ENCODE measurements at places on chromosomes 12 and 14.

DNA sequence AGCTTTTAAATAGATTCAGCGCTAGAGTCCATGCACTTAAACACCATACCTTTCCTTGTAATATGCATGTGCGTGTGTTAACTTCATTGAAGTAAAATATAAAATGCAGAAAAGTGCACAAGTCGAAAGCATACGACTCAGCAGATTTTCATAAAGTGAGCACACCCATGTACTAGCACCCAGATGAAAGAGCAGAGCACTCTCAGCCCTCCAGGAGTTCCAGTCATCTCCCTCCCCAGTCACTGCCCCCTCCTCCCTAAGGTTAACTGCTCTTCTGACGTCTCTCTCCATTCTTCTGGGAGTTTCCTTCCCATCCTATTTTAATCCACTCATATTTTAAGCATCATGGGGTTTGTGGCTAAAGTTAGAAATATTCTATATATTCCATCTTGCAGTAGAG lies 20.2 kb downstream of the RDH12 start:
- no peak for DNase-seq

- peak; percentile 56 for DNase-seq
Measured at GRCh38 chr12:89160716-89161123, 191.6 kb downstream of the DUSP6 start.

DNA sequence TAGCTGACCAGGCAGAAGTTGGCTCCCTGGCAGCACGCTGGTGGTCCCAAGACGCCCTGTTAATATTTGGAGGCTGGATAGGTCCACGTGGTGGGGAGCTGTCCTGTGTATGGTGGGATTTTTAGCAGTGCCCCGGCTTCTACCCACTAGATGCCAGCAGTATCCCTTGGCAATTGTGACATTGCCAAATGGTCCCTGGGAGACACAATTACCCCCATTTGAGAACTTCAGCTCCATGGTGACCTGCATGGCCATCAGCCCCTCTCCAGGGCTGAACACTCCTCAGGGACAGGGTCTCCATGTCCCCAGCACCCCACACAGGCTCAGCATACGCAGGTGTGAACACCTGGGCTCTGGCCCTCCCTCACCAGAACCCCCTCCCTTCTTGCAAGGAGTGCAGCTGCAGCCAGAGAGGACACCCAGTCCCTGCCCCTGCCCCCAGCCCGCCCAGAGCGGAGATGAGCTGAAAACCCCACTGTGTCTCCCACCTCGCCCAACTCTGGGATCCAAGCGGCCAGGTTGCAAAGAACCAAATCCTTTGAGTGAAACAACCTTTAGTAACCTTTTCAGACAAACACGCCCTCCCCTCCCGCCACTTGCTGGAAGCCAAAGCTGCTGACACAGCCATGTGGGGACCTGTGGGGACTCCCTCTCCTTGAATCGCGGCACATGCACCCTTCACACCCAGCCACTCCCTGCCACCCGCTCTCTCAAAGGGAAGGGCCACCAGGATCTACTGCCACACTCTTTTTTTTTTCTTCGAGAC lies 120.4 kb downstream of the CALM1 start:
- no peak for DNase-seq

GRCh38 chr14:92680781-92681650 lies 67.4 kb downstream of the LGMN start:
- DNase-seq: peak; percentile 90

DNA sequence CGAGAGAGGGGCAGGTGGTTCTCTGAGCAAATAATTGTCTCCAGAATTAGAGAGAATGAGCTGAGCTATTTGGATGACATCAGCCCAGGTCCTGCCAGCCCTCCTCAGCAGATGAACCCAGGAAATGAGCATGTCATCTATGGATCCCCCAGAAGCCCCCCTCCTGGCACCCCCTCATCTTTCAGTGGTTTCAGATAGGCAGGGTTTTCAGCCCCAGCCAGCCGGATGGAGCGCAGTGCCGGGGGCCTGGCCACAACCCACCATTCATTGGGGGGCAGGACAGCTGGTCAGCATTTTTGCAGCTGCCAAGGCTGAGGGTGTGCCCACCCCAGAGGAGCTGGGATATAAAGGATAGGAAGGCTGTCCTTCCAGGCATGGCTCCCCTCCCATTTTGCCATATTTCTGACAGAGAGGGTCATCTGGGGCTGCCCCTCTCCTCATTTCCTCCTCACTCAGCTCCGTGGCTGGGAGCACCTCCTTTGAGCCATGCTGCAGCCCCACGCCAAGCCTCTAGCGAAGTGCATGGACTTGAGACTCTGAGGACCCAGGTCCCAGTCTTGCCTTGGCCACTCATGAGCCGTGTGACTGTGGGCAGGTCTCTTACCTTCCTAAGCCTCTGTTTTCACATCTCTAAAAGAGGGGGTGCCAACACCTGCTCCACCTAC lies 6.0 kb upstream of the KRT71 start:
- DNase-seq: no peak

DNA sequence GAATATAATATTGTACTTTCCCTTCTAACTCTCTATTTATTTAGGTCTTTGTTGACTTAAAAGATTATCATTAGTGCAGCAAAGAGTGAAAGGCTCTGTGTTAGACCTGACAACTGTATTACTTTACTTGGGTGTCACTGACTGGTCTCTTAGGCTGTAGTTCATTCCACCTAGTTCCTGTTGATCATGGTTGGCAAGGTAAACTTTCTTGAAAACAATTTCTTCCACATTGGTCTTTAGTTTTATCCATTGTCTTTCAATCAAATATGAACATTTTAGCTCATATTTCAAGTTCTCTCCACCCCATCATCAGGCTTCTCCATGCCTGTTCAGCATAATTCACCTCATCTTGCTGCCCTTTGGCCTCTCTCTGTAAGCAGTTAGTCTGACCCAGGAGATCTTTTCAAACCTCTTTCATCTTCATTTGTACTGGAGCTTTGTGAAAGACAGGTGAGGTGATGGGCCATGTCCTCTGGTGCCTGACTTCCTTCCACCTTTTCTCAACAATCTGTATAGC lies 32.1 kb upstream of the PPM1H start:
- DNase-seq: no peak

GRCh38 chr14:102863381-102863780 lies 59.1 kb upstream of the AMN start:
- no peak for DNase-seq

DNA sequence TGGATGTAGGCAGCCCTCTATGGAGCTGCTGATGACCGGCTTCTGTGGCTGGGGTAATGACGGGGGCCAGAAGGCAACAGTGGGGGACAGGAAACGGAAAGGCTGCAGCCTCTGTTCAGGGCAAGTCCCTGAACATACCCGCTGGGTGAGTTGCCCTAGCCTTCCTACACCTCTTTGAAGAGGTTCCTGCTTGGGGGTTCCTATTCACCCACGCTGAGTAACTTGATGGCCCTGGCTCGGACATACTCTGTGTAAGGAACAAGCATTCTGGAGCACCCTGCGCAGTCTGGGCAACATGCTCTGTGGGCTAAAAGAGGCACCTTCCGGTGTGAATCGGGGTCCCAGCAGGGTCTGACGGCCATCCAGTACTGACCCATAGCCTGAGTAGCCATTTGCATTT lies 17.7 kb upstream of the GSC start:
- no peak for DNase-seq

- peak; percentile 86 for DNase-seq
Measured at GRCh38 chr14:49634547-49635334, at the start of gene DNAAF2. Gene DNAAF2, minus strand, starts transcription at chr14:49635244. Its CDS starts 95 bp downstream, at chr14:49635149.

GRCh38 chr12:13580206-13580605 lies 383.7 kb downstream of the EMP1 start:
- no peak for DNase-seq

DNA sequence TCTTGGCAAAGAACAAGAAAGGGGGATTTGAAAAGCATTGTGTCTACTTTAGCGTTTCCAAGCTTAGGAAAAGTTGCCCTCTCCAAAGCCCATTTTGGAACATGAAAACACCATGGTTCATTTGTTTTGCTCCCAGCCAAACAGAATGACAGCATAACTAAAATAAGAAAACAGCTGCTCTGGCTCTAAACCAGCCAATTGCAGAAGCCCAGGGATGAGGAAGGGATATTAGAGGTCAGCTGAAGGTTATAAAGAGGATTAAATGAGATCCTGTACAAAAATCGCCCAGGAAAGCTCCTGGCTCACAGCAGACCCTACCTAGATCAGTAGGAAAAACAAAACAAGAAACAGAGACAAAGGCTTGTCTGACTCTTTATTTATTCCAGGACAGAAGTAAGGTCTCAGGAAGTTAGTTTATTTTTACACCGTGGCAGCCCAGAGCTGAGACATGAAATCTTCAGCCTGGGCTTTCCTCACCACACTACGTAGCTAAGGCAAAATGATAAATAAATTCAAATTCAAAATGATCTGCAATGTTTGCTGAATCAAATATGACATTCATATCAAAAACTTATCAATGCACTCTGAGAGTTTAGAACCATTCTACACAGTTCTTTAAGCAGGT lies 25.9 kb downstream of the SPX start:
- no peak for DNase-seq

DNA sequence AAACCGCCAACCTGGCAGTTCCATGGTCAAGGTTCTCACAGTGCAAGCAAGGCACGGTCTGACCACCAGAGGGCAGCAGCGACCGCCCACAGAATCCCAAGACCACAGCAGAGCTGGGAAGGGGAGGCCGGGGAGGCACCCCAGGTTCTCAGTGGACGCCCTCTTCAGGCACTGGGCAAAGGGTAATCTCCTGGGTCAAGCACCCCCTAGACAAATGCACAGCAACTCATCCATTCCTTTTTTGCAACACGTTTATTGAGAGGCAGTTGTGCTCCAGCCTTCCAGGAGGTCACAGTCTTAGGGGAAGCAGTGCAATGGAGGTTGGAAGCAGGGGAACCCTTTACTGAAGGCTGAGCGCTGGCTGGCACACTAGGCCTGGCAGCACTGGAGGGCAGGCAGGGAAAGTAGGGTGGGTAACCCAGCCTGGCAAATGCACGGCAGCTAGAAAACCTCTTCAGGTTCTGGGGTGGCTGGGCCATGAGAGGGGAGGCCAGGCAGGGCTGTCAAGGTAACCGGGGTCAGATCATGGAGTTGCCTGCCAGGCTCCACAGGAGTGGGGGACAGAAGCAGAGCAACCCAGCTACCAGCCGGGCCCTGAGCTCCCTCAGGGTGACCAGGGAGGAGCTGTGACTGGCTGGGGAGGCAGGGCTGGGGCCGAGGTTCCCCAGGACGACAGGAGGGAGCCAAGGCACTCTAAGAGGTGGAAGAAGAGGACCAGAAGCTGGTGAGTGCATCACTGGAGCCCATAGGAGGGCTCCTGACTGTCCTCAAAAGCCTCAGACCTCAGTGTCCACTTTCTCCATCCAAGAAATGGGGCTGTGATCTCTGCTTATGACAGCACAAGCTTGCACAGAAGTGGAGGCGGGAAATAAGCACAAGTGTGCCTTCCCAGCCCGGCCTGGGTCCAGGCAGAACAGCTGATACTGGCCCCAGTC lies 1.8 kb upstream of the RHOF start:
- peak; percentile 96 for DNase-seq

DNA sequence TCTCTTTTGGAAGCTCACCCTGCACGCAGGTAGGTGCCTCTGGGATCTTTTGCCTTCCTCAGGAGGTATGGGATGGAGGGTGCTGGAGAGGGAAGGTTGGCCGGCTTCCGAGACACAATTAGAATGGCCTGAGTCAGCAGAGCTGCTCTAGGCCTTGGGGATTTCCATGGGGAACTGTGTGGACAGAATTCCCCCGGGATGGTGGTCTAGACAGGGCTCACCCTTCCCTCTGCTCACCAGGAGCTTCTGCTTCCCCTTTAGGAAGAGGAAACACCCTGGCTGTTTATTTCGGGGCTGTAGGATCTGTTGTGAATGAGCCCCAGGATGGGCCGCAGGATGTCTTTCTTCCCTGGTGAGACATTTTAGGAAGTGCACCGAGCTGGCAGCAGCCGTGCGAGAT lies 43.7 kb upstream of the TMED10 start:
- no peak for DNase-seq

GRCh38 chr14:102779574-102780315 lies 2.5 kb downstream of the TRAF3 start:
- no peak for DNase-seq
